Renal cortical epithelial cell (primary cell): ENCODE measurements at places on chromosomes 3 and 15. TPM values are rescaled to one million over a fixed set of nuclear protein-coding genes. Genes with fewer than 3 reads are reported as not detected.

Gene DPPA4
- total RNA-seq, result not detected in 2 replicates

Gene DNAJC19
- 25.6 and 38.6 TPM in 2 replicates for total RNA-seq

Gene ACKR2
- total RNA-seq, result 2.9 and 16.8 TPM in 2 replicates

Gene SEMA3B
- total RNA-seq, result 7.8 and 27.0 TPM in 2 replicates

Gene FMN1
- total RNA-seq, result 4.0 and 7.8 TPM in 2 replicates

DNA sequence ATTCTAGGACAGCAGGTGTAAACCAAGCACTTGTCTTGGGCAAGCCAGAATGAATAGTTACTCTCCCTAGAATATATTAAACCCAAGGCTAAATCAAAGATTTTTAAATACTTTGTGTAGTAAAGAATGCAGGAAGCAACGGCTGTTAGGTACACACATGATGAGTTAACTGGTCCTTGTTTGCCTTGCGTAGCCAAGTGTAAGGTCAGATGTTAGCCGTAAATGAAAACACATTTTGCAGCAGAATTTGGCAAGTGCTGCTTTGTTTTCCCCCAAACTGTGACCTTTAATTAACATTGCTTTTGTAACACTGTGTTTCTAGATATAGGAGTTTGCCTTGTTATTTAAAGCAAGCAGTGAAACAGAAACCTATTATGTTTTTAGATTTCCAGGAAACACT, 368.7 kb downstream of the IL5RA start:
- peak; percentile 4 for DNase-seq

DNA sequence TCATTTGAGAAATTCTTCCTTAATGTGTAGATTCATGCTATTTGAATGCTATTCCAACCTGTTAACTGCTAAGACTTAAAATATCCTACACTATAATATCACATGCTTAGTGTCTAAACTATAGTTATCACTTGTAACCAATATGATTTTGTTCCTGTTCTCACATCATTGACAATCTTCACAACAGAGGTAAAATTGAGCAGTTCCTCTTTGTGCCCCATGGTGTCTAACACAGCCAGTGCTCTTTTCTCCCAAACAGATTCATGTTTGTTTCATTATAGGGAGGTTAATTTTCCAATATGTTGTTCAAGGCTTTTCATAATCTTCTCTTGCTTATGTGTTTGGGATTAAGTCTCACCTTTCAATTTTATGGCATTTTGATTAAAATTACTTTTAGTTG, 591.1 kb downstream of the ZPLD1 start:
- no peak for DNase-seq

DNA sequence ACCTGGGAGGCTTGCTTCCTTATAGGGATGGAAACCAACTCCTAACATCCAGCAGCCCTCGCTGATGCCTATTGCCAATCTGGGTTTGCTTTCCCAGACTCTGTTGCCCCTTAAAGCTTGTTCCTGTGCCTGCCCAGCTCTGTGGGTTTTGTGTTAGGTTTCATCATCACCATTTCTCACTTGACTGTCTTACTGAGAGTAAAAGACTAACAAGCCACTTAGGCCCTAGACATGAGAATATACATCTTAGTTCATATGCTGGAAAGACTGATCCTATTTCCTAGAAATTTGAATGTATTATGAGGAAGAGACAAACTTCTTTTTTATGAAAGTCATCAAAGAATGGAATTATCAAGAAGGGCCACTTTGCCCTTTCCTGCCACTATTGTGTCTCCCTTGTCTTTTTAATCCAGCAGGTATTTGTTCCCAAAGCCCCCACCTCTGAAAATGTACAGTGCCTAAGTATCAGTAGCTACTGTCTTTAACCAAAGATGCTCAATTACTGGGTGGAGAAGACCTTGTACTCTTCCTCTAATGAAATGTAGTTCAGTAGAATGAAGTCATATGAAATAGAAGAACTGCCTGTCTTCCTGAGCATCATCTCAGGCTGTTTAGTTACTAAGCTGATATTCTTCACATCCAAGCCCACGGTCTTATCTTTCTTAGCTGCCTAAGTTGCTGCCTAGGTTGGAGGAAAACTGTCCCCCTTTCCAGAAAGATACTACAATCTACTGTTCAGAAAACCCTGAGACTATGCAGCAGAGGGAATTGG, 59.8 kb upstream of the ZPLD1 start:
- DNase-seq, result no peak

GRCh38 chr3:196063049-196063448, 18.8 kb downstream of the TFRC start:
- DNase-seq, result no peak

GRCh38 chr3:66121318-66121717, 82.6 kb upstream of the MAGI1 start:
- peak; percentile 33 for DNase-seq
